ENCODE measurements at places on chromosomes 1 and 21.

DNA sequence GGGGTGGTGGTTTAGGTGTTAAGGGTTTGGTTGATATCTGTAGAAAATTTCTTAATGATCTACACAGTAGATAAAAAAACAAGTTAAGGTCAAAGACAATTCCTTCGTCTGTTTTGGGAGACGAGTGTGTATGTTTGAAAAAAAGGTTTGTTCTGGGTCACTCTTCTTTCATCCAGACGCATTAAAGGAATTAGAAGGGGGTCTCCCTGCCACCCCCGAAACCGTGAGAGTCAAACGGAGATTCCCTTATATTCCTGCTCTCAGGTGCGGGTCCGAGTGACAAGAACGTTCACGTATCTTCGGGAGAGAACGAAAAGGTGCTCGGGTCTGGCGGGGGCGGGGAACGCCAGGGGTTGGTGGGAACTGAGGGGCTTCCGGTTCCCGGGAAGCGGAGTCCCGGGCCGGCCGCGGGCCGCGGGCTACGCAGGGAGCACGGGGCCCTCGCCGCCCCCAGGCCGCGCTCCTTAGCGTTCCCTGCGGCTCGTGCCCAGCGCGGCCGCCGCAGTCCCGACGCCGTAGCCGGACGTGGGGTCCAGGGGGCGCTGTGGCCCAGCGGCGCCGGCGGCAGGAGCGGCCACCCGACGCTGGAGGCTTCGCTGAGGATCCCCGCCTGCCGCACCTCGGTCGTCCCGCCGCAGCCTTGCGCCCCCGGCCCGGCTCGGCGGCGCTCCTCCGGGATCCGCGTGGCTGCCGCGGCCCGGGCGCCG lies at the start of gene ZFYVE9:
ZFYVE9 (plus strand) TSS at position 577 of the 707 bp plus-strand sequence. CDS start 91,118 bp downstream, outside the sequence.
- peak; percentile 67 for DNase-seq

GRCh38 chr1:65431111-65431705 lies 10.7 kb downstream of the LEPR start:
- peak; percentile 76 for DNase-seq

DNA sequence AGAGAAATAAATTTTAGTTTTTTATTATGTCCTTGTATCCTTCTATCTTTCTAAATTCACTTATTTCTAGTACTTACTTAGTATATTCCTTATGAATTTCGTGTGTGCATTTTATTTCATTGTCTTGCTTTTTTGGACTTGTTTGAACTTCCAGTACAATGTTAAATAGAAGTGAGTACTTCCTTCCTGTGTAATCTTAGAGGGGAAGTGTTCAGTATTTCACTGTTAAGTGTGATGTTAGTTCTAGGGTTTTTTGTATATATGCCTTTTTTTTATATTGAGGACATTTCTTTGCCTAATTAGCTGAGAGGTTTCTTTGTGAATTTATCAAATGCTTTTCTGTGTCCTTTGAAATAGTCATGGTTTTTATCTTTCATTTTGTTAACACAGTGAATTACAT lies 10.7 kb downstream of the LYPLAL1 start:
- DNase-seq: no peak

DNA sequence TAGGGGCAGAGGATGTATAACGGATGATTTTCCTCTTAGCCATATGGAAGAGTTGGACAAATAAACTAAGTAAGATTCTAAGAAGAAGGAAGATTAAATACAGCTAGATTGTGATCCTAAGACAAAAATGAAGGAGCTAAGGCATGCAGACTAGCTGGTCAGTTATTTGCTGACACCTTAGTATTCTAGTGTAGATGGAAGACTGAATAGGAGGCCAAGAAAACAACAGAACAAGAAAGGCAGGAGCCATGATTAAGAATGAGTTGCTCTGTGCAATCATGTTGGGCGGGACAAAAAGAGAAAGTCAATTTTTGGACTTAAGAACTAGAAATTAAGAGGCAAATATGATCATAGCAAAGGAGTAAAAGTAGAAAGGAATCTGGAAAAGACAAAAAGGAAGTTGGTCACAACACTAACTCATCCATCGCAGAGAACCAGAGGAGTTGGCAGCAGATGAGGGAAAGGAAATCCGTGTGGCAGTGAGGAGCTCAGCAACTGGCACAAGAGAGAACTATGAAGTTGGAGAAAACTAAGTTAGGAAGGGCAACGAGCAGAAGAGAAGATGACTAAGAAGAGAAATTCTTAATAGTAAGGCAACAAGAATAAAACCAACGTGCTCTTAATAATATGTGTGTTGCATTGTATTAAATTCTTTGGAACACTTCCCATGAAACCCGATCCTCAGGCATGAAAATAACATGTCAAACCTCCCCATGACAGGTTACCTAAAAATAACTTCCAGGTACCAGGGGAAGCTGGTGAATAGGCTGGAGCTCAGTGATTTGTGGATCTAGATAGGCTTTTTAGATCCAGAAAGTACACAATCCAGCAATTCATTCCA lies 234.4 kb downstream of the LTN1 start:
- DNase-seq: no peak

- no peak for DNase-seq
These were observed 5.8 kb downstream of the UBE2U start for GRCh38 chr1:64209221-64209620.

- DNase-seq: no peak
These were observed 69.1 kb upstream of the C1orf105 start for GRCh38 chr1:172351346-172351745.

DNA sequence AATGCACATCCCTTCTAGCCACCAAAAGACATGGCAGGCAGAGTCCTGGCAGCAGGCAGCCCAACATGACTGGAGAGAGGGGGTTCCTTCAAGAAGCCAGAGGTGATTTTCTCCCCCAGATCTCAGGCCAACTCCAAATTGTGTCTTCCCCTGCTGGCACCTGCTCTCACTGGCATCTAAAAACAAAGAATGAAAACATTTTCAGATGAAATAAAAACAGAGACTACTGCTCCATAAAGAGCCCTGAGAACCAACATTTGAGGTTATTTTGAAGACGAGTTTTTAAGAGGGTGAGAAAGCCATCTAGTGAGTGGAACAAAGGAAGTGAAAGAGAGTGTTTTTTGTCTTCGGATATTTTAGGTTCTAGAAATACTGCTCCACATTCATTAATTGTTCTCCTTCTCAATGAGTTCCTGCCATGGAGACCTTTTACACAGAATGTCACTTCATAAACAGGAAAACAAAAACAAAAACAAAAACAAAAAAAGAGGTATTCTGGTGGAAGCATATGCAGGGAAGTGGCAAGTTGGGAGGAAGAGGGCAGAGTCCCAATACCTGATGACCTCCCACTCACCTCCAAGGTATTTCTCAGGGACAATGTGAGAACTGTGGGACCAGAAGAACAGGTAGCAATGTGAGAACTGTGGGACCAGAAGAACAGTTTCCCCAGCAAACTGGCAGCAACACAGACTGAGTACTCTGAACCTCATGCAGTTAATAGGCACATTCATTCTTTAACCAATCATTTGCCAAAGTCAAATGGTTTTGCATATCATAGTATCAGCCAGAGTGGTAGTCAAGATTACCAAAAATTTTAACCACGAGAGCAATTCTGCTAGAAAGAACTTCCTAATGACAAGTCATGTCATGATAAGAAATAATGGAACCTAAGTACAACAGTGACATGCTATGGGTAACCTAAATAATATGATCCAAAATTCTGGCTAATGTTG lies 50.0 kb downstream of the KIAA0319L start:
- peak; percentile 50 for DNase-seq

- DNase-seq: no peak
These were observed 62.3 kb downstream of the GPR137B start for GRCh38 chr1:236204656-236205055.

- no peak for DNase-seq
These were observed 26.4 kb downstream of the ALG14 start for GRCh38 chr1:95046359-95046758.

- no peak for DNase-seq
These were observed 46.3 kb downstream of the POFUT2 start for GRCh38 chr21:45241357-45241756.

GRCh38 chr21:44539991-44540666 lies at the start of gene KRTAP10-1:
Gene KRTAP10-1, minus strand, starts transcription at chr21:44540195. Its CDS starts 45 bp downstream, at chr21:44540150.
- DNase-seq: no peak

- no peak for DNase-seq
These were observed 368.6 kb upstream of the VAMP3 start for GRCh38 chr1:7402548-7402850.

DNA sequence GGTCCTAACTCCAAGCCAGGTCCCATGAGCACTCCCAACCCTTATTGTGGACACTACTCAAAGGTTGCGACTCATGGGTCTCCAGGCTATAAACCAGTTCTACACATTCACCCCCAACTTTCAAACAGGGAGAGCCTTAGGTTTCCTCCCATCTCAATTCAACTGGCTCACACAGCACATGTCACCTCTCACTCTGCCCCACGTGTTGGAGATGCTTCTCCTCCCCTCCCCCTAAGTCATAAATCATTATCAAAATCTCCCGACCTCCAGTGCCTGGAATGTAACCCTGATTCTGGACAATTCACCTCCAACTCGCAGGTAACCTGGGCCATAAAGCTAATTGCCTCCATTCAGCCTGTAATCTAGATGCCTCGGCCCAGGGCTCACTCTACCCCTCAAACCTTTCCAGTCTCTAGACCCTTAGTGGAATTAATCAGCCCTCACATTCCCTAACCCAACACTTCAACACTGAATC lies 595 bp downstream of the AK2 start:
- peak; percentile 11 for DNase-seq

GRCh38 chr1:195097316-195097715 lies 1510.9 kb downstream of the KCNT2 start:
- DNase-seq: no peak

DNA sequence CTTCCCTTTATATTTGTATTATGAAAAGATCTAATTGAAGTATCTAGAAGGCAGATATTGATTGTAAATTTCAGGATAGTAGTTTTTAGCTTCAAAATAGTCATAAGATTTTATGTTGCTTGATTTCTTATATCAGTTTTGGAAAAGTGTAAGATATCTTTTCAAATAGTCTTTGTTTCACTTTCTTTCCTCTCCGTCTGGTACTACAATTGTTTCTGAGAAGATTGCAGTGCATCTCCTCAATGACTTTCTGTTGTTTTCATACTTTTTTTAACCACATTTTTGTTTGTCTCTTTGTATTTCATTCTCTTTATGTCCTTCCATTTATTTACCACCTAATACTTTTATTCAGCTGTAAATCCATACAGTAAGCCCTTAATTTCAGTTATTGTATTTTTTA lies 964.6 kb upstream of the B3GALT2 start:
- DNase-seq: no peak

- no peak for DNase-seq
These were observed 15.9 kb downstream of the HENMT1 start for GRCh38 chr1:108644984-108645383.

DNA sequence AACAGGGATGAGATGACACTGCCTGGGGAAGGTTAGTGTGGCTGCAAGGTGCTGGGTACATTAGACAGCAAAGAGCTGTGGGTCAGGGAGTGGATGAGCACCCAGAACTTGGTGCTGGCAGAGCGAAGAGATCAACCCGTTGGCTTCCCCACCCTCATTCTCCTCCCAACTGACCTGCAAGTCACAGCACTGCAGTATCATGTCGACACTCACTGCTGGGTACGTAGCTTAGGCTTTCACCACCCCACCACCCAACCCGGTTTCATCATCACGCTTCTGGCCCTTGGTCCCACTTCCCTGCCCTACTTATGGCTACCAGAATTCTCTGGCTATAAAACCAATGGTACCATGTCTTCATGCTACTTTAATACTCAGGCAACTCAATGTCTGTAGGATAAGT lies 73.6 kb upstream of the LYST start:
- no peak for DNase-seq

DNA sequence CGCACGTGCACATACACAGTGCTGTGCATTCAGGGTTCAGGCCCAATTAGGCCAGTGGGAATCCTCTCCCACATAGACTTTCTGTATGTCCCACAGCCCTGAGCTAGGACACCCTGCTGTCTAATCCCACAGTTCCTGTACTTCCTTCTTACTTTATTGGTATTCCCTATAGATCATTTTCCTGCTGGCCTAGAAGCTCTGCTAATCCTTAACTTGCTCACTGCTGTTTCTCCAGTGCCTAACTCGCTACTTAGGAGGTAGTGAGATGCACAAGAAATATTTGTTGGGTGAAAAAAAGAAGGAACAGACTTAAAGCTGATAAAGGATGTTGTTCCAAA lies 34.1 kb upstream of the FHAD1 start:
- DNase-seq: no peak

DNA sequence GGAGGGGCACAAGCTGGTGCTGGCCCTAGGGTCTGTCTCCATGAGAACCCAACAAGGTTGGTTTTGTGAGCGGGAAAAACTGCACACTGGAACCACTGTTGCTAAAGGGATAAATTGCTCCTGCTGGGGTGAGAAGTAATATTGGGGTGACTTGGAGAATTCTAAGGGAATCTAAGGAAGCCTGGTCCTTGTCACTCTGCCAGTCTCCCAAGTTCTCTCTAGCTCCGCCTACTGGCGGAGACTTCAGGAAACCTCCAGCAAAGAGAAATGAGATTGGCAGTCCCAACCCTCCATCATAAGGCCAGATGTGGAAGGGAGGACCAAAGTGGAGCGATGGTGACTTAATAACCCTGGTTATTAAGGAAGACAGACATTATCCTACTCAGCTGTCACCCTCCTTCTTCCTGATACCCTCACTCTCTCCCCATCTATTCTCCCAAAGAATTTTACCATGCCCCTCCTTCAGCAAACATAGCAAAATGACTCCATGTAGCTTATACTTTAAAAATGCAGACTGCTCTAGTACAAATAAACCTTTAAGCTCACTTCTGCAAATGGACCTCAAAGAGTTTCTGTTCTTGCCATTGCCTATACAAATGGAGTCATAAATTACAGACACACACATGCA lies 2.7 kb downstream of the LCE1F start:
- peak; percentile 8 for DNase-seq

- DNase-seq: no peak
These were observed 38.3 kb upstream of the SCMH1 start for GRCh38 chr1:41280202-41281032.

GRCh38 chr1:85121744-85122143 lies 73.4 kb upstream of the MCOLN3 start:
- DNase-seq: no peak

GRCh38 chr1:37150986-37151385 lies 116.7 kb upstream of the GRIK3 start:
- DNase-seq: no peak

GRCh38 chr1:56255516-56256152 lies 323.7 kb downstream of the PLPP3 start:
- no peak for DNase-seq

GRCh38 chr1:227849251-227849650 lies 33.8 kb downstream of the PRSS38 start:
- no peak for DNase-seq

- DNase-seq: no peak
These were observed 210.6 kb downstream of the ROR1 start for GRCh38 chr1:63984257-63984929.

- no peak for DNase-seq
These were observed 59.9 kb downstream of the WNT9A start for GRCh38 chr1:227887697-227888403.

- DNase-seq: no peak
These were observed 97.7 kb downstream of the CACHD1 start for GRCh38 chr1:64567426-64568170.

GRCh38 chr21:37753122-37753599 lies 163.1 kb downstream of the KCNJ6 start:
- DNase-seq: no peak

- DNase-seq: no peak
These were observed 154.8 kb downstream of the SLC45A1 start for GRCh38 chr1:8472668-8473067.

GRCh38 chr1:231836227-231836893 lies 209.8 kb downstream of the DISC1 start:
- DNase-seq: no peak
